T-helper 1 cell treated with Interleukin-12 subunit alpha and Interleukin-12 subunit beta and Interleukin-4 antibody, amounts not matched to agents 30 ng/mL and 1 ng/mL, for 36 hours (primary cell): ENCODE measurements at places on chromosomes 3 and 15. TPM values are rescaled to one million over a fixed set of nuclear protein-coding genes. Genes with fewer than 3 reads are reported as not detected.

Gene GASK1A
- total RNA-seq = not detected in 2 replicates

Gene SLC28A2
- total RNA-seq = not detected in 2 replicates

Gene FRMD5
- total RNA-seq = not detected in 2 replicates

Gene FOXB1
- 1.4 and 1.6 TPM in 2 replicates for total RNA-seq

Gene SOX14
- not detected in 2 replicates for total RNA-seq

Gene DLL4
- not detected in 2 replicates for total RNA-seq

Gene SENP8
- total RNA-seq = 0.93 and 1.0 TPM in 2 replicates

Gene SLC6A1
- total RNA-seq = not detected in 2 replicates

Gene CCDC54
- not detected in 2 replicates for total RNA-seq

Gene C3orf70
- 0.05 and 0.10 TPM in 2 replicates for total RNA-seq
